ENCODE measurements at places on chromosomes 2 and 18.

- peaks cover 8% of the 10 kb centered on the region for H3K27me3 ChIP-seq
- H3K4me3 ChIP-seq = no peak overlapping the region
- no peaks in the 10 kb centered on the region for H3K4me1 ChIP-seq
- no peak overlapping the region for H3K27ac ChIP-seq
- H3K36me3 ChIP-seq = no peaks in the 10 kb centered on the region
- DNase-seq = no peak
Observed at GRCh38 chr2:219419331-219420197, 1.4 kb downstream of the DES start.

DNA sequence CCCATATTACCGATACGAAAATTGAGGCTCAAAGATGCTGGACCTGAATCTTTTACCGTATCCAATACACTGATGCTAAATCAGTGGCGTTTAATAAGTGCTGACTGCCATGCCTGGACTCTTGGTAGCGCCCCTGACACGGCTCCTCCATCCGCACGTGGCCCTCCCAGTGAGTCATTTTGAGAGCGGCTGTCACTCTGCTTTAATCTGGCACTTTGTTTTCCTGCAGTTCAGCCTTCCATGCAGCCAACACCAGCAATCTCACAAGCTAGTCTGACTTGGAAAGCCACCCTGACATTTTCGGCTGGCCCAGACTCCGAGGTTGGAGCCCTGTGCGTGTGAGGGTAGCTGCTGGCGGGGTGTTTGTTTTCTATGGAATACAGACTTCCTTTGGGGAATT is 155.1 kb upstream of the LMAN1 start:
- no peak overlapping the region for H3K4me3 ChIP-seq
- no peak overlapping the region for H3K27ac ChIP-seq
- DNase-seq = no peak
- H3K4me1 ChIP-seq = peaks cover 2% of the 10 kb centered on the region

DNA sequence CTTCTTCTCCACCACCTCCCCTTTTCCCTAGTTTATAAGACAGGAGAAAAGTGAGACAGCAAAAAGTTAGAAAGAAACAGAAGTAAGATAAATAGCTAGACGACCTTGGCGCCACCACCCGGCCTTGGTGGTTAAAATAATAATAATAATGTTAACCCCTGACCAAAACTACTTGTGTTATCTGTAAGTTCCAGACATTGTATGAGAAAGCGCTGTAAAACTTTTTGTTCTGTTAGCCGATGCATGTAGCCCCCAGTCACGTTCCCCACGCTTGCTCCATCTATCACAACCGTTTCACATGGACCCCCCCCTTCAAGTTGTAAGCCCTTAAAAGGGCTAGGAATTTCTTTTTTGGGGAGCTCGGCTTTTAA is 1.5 kb upstream of the BUB1 start:
- H3K27ac ChIP-seq = no peak overlapping the region
- no peak for DNase-seq
- H3K4me3 ChIP-seq = no peak overlapping the region
- no peaks in the 10 kb centered on the region for H3K27me3 ChIP-seq
- no peaks in the 10 kb centered on the region for H3K36me3 ChIP-seq
- H3K4me1 ChIP-seq = peaks cover 7% of the 10 kb centered on the region

DNA sequence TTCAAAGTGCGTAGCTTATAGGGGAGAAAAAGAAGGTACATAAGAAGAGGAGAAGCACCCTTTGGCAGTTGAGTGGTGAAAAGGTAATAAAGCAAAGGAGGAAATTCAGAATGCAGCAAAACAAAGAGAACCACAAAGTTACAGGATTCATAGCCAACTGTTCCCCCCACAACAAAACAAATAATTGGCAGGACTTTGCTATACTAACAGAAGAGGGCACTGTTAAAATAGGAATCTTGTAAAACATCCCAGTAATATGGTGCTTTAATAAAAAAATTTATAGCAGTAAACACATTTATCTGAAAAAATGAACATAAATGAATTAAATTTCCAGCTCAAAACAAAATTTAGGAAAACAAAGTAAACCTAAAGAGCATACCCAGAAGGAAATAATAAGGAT is 42.3 kb downstream of the R3HDM1 start:
- H3K27me3 ChIP-seq = no peaks in the 10 kb centered on the region
- H3K4me1 ChIP-seq = no peaks in the 10 kb centered on the region
- no peaks in the 10 kb centered on the region for H3K36me3 ChIP-seq

GRCh38 chr2:189521699-189522434 is 58.7 kb downstream of the SLC40A1 start:
- no peaks in the 10 kb centered on the region for H3K27me3 ChIP-seq
- DNase-seq = no peak
- peaks cover 2% of the 10 kb centered on the region for H3K4me1 ChIP-seq
- no peak overlapping the region for H3K4me3 ChIP-seq

DNA sequence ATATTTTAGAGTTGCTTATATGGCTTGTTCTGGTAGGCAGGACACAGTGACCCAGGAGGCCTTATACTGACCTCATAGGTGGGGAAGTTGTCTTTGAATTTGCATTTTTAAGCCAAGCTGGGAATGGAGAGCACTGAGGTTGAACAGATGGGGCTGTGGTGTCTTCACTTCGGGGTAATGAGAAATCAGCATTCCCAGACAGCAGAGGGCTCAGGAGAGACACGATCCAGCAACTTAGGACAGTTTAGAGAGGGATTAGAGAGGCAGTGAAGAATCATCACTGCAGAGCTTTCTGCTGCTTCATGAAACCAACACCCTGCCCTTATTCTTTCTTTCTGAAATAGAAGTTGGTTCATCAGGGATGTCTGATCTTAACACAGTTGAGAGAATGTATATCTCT is 202.4 kb downstream of the TDRD15 start:
- no peaks in the 10 kb centered on the region for H3K36me3 ChIP-seq
- no peak overlapping the region for H3K4me3 ChIP-seq
- no peak overlapping the region for H3K27ac ChIP-seq

GRCh38 chr18:48573632-48574283 is 34.9 kb downstream of the CTIF start:
- H3K4me3 ChIP-seq = no peak overlapping the region
- H3K36me3 ChIP-seq = no peaks in the 10 kb centered on the region
- peak; percentile 57 for DNase-seq
- no peak overlapping the region for H3K27ac ChIP-seq

GRCh38 chr18:7479756-7480155 is 87.4 kb upstream of the PTPRM start:
- DNase-seq = no peak
- no peaks in the 10 kb centered on the region for H3K27me3 ChIP-seq
- H3K27ac ChIP-seq = no peak overlapping the region
- no peaks in the 10 kb centered on the region for H3K36me3 ChIP-seq

DNA sequence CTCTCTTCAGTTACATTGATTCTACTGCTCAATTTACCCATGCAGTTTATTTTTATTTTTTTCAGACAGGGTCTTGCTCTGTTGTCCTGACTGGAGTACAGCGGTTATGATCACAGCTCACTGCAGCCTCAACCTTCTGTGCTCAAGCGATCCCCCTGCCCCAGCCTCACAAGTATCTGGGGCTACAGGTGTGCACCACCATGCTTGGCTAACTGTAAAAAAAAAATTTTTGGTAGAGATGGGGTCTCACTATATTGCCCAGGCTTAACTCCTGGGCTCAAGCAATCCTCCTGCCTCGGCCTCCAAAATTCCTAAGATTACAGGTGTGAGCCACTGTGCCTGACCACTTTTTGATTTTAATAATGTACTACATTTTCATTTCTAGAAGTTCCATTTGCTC is 93.8 kb upstream of the RNU4ATAC start:
- DNase-seq = no peak
- H3K36me3 ChIP-seq = no peaks in the 10 kb centered on the region
- no peaks in the 10 kb centered on the region for H3K27me3 ChIP-seq
- no peak overlapping the region for H3K4me3 ChIP-seq
- no peak overlapping the region for H3K27ac ChIP-seq
- H3K4me1 ChIP-seq = no peaks in the 10 kb centered on the region

GRCh38 chr2:191611614-191612013 is 66.3 kb upstream of the NABP1 start:
- DNase-seq = no peak
- H3K36me3 ChIP-seq = no peaks in the 10 kb centered on the region
- no peaks in the 10 kb centered on the region for H3K27me3 ChIP-seq
- no peaks in the 10 kb centered on the region for H3K4me1 ChIP-seq
- H3K27ac ChIP-seq = no peak overlapping the region

GRCh38 chr18:72830109-72830508 is 37.7 kb downstream of the NETO1 start:
- H3K27ac ChIP-seq = no peak overlapping the region
- no peaks in the 10 kb centered on the region for H3K36me3 ChIP-seq
- peak; percentile 63 for DNase-seq
- no peaks in the 10 kb centered on the region for H3K4me1 ChIP-seq
- H3K27me3 ChIP-seq = no peaks in the 10 kb centered on the region
- H3K4me3 ChIP-seq = no peak overlapping the region

- no peaks in the 10 kb centered on the region for H3K36me3 ChIP-seq
- H3K4me1 ChIP-seq = peaks cover 11% of the 10 kb centered on the region
- H3K27me3 ChIP-seq = no peaks in the 10 kb centered on the region
- no peak for DNase-seq
- no peak overlapping the region for H3K27ac ChIP-seq
Observed at GRCh38 chr2:237732070-237732469, 66.5 kb upstream of the RBM44 start.

- H3K4me3 ChIP-seq = no peak overlapping the region
- no peaks in the 10 kb centered on the region for H3K27me3 ChIP-seq
- H3K36me3 ChIP-seq = no peaks in the 10 kb centered on the region
- no peak for DNase-seq
- no peaks in the 10 kb centered on the region for H3K4me1 ChIP-seq
Observed at GRCh38 chr2:137237055-137237454, 471.7 kb downstream of the THSD7B start.

- no peak for DNase-seq
- no peaks in the 10 kb centered on the region for H3K27me3 ChIP-seq
- H3K4me3 ChIP-seq = no peak overlapping the region
- no peak overlapping the region for H3K27ac ChIP-seq
- no peaks in the 10 kb centered on the region for H3K4me1 ChIP-seq
- H3K36me3 ChIP-seq = no peaks in the 10 kb centered on the region
Observed at GRCh38 chr18:63465059-63465458, 11.7 kb upstream of the SERPINB5 start.

Data from mesendoderm (in vitro differentiated cells).